Lung microvascular endothelial cell (primary cell): ENCODE measurements at places on chromosomes 16 and 17. TPM values are rescaled to one million over a fixed set of nuclear protein-coding genes. Genes with fewer than 3 reads are reported as not detected.

Gene RAP1GAP2
- total RNA-seq: 0.87 and 1.2 TPM in 2 replicates

DNA sequence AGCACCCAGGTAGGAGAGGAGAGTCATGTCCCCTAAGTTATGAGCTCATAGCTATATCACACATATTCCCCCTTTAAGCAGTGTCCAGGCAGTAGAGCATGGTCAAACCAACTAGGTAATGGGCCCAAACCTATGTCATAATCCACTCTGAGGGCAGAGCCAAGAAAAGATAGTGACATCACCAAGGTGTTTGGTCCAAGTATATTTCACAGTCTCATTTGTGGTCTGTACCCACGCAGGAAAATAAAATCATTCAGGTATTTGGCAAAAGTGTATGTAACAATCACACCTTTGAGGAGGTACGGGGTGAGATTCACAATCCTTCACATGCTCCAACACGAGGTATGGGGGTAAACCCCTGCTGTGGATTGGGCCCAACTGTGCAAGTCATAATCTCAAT is 2112.8 kb downstream of the TP53TG3F start:
- no peak for DNase-seq

Gene CA10
- not detected in 2 replicates for total RNA-seq

Gene TEKT1
- total RNA-seq: not detected in 2 replicates

DNA sequence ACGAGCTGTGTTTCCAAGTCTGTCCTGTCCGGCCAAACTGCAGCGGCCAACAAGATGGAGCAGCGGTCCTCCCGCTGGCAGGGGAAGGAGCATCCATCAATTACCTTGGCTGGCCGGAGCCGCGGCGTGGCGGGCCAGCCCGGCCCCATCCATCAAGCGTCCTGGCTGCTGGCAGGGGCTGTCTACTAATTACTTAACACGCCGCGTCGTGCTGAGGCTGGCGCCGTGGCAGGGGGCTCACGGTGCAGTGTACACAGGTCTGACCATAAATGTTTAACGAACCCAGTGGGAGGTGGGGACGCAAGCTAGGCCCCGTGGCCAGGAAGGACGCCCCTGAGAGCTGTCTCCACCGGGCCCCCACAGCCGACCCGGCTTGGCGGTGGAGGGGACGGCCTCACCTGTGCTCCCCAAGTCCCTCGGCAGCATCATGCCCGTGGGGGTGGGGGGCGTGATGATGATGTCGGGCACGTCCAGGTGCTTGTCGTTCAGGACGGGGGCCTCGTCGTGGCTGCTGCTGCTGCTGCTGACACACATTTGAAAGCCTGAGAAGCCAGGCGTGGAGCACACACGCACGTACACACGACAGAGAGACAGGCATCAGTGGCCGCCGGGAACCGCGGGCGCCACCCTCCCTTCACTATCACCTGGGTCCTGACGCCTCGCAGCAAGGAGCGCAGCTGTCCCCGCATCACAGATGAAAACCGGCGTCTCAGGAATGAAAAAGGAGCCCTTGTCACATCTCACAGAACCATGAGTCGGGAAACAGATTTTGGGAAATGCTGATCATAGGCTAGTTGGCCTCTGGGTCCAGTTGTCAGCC is 21.2 kb upstream of the GINS2 start:
- DNase-seq: no peak

- no peak for DNase-seq
Observed at GRCh38 chr17:58947824-58948223, 158.9 kb downstream of the TRIM37 start.

Gene DNAH9
- total RNA-seq: not detected in 2 replicates

Gene NXPH3
- total RNA-seq: 1.1 and 3.0 TPM in 2 replicates

- DNase-seq: no peak
Observed at GRCh38 chr16:84864326-84864955, 44.7 kb downstream of the CRISPLD2 start.

DNA sequence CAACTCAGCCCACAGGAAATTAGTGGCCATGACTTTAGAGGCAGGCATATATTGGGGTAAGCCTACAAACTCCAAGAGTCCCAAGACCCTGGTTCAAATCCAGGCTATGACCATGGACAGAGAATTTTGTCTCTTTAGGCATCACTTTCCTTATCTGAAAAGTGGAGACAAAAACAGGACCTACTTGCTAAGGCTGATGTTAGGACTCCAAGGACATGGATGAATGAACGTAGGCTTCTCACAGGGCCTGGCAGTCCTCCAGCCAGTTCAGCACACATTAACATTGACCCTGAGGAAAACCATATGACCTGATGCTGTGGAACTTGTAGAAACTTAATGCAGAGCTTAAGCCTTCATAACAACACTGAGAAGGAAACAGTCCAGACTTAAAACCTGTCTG is 1.4 kb downstream of the FKBP10 start:
- no peak for DNase-seq

Gene TP53TG3C
- not detected in 2 replicates for total RNA-seq

- DNase-seq: no peak
Observed at GRCh38 chr16:19066988-19067348, 446 bp upstream of the COQ7 start.

Gene FASN
- 35.1 and 43.4 TPM in 2 replicates for total RNA-seq

Gene GCGR
- not detected in 2 replicates for total RNA-seq

Gene TBC1D3I
- under 0.01 and 0.22 TPM in 2 replicates for total RNA-seq

GRCh38 chr16:19375561-19376158 is 42.0 kb upstream of the TMC5 start:
- DNase-seq: peak; percentile 84

DNA sequence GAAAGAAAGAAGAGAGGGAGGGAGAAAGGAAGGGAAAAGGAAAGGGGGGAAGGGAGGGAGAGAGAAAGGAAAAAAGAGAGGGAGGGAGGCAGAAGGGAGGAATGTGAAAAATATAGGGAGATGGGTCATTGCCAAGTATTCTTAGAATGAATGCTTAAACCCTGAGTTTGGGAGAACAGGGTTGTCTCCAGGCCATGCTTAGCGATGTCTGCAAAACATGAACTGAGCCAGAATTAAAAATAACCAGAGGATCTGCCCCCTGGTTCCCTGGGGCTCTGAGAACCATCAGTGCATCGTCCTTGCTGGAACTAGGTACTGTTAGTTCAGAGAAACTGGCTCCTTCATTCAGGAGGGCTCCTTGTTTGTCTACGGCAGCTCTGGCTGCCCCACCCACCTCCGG is 170.4 kb downstream of the IRX5 start:
- DNase-seq: no peak

GRCh38 chr17:77555741-77556291 is 402.7 kb upstream of the TNRC6C start:
- no peak for DNase-seq

DNA sequence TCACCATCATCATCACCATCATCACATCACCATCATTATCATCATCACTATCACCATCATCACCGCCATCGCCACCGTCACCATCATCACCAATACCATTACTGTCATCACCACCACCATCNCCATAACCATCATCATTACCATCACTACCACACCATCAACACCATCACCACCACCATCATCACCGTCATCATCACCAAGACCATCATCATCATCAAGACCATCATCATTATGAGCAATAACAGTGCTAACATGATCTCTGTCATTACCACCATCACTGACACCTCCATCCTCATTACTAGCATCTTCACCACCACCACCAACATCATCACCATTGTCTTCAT is 16.1 kb upstream of the ZNF469 start:
- DNase-seq: no peak

- DNase-seq: no peak
Observed at GRCh38 chr17:55121268-55121667, 143.5 kb upstream of the HLF start.

DNA sequence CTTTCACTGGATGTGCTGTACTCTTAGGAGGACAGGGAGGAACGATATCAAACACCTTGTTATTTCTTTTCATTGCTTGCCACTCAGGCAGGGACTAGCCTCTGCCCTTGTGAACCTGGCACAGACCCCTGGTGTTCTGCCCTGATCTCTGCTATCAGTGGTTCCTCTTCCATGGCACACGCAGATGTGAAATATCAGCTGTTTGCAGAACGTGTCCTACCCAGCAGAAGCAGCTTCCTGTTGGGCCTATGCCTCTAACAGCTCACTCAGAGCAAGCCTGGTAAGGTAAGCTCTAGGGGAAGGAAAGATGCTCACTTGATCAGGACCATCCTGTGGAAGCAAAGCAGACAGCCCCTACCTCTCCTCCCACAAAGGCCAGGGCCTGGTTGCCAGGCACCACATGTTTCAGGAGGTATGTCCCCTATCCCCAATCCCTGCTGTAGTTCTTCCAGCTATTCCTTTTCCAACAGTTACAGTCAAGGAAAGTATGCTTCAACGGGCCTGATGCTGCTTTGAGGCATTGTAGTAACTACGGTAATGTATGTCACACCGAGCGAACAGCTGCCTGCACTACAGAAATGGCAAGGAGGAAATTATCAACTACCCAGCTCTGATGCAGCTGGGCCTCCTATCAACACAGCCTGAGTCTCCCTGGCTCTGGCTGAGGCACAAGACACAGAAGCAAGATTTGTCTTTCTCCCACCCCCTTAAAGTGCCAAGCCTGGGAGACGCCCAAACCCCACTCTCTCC is 41.3 kb upstream of the GFOD2 start:
- DNase-seq: no peak

DNA sequence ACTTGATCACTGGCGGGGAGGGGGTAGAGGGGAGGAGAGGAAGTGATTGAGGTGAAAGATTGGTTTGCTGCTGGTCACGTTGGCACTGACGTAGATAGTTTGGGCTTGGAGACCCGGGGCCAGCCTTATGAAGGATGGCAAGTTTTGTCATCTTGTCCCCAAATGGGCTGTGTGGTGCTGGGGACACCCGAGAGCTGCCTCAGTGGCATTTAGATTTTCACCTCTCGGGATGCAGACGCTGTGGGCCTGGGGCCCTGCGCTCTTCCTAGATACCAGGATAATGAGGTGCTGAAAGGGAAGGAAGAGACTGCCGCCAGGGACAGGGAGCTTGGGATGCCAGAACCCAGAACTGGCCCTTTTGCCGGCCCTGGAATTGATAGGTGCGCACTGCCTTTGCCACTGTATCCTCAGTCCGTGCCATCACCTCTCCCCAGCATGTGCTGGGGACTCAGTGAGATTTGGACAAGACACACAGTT is 1.4 kb upstream of the SOCS3 start:
- no peak for DNase-seq

Gene RHBDL1
- total RNA-seq: under 0.01 and 0.22 TPM in 2 replicates

Gene GUCY2D
- total RNA-seq: not detected in 2 replicates

GRCh38 chr17:80922580-80923160 is 69.0 kb upstream of the CHMP6 start:
- no peak for DNase-seq

Gene NQO1
- 25.2 and 217 TPM in 2 replicates for total RNA-seq

- no peak for DNase-seq
Observed at GRCh38 chr16:65546353-65546791, 424.5 kb upstream of the CDH11 start.

DNA sequence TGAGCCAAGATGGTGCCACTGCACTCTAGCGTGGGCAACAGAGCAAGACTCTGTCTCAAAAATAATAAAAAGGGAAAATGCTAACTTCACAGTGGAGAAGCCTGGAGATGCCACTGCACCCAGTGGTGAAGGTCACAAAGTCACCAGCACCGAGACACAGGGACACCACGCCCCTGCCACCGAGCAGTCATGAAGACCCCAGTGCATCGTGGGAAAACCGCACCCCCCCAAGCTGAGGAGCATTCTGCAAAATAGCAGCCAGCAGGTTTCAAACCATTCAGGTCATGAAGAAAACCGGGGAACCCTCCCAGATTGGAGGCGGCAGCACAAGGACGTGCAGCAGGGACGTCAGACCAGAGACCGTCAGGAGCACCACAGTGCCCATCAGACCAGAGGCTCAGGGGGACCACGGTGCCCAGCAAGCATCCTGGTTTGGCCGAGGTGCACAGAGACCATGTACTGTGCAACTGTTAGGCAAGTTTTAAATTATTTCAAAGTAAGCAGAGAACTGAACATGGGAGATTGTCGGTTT is 13.7 kb downstream of the CHMP1A start:
- DNase-seq: no peak

GRCh38 chr17:72479113-72479512 is 358.3 kb downstream of the SOX9 start:
- DNase-seq: no peak

GRCh38 chr16:69870761-69871160 is 80.4 kb upstream of the CLEC18A start:
- no peak for DNase-seq

DNA sequence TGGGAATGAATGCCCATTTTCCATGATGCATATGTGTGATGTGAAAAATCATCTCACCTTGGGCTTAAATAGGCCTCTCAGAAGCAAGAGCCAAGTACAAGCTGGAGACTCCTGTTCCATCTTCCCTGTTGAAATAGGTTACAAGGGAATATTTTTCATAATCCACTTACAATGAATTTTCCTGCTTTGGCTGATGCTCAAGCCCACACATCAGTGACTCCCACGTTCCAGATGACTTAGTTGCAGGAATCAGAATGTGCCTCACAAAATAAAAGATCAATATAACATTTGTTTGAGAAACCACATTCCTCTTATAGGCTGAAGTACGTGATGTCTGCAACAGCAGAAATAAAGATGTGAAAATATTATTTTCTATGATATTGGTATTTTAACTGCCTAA is 24.1 kb downstream of the ANKFN1 start:
- no peak for DNase-seq

- DNase-seq: no peak
Observed at GRCh38 chr17:19799796-19800195, 51.7 kb upstream of the ALDH3A1 start.

GRCh38 chr17:56809106-56809819 is 24.5 kb downstream of the C17orf67 start:
- no peak for DNase-seq

- DNase-seq: peak; percentile 70
Observed at GRCh38 chr17:6574687-6575595, 18.6 kb upstream of the PITPNM3 start.

- DNase-seq: no peak
Observed at GRCh38 chr17:31136319-31136718, 41.5 kb downstream of the NF1 start.

- DNase-seq: peak; percentile 72
Observed at GRCh38 chr16:73068541-73069401, 20.8 kb upstream of the ZFHX3 start.

DNA sequence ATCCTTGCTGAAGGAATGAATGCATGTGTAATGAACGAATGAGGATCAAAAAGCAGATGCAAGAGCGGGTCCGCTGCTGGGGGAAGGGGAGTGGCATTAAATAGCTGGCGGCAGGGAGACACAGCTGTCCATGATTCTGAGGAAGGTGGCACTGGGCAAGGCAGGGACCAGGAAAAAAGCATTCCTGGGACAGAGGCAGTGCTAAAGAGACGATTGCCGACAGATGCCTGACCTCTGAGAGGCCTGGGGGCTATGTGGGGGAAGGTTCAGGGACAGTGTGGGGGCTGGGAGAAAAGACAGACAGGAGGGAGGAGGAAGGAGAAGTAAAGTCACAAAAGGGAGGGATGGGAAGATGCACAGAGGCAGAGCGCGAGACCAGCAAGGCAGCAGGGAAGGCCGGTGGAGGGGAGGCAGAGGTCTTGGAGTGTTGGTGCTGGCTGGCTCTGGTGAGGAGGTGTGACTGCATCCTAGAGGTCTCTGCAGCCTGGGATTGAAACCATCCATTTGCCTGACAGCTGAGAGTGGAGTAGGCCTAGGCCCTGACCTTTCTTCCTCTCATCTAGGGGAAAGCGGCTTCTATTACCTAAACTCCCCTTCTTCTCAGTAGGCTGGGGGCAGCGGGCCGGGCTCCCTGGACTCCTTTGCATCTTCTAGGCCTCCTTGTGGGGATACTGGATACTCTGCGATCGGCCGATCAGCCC is 109.9 kb downstream of the SDK2 start:
- no peak for DNase-seq

GRCh38 chr16:23728112-23728477 is 15.1 kb upstream of the ERN2 start:
- no peak for DNase-seq

- DNase-seq: no peak
Observed at GRCh38 chr17:40645291-40645690, 2.3 kb downstream of the SMARCE1 start.

- DNase-seq: no peak
Observed at GRCh38 chr16:31088459-31089183, at the start of gene PRSS53. Gene PRSS53 (minus strand): TSS chr16:31088943. CDS start chr16:31088809, 134 bp downstream.
